Cerebellar nuclear complex (tissue), 1 donor: ENCODE measurements at places on chromosomes 2 and 18.

GRCh38 chr2:149473521-149473920 is 114.1 kb downstream of the MMADHC start:
- DNase-seq: no peak

DNA sequence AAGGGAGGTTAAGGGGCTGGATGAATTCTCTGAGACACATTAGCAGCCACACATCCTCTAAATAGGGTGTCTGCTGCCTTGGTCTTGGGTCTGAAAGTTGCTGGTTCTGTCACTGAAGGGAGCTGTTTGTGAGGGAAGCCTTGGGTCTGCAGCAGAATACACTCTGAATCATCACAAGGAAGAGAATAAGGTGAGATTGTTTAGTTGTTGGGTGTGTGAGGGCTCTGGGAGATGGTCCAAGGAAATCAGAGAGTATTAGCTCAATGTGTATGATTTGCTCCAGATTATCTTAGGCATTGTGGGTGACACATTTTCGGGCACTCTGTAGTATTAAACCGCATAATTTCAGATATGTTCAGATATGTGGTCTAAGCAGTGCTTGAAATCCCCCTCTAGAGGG is 548.5 kb downstream of the SLC4A3 start:
- DNase-seq: no peak

GRCh38 chr2:176540995-176541394 is 271.8 kb downstream of the MTX2 start:
- no peak for DNase-seq

- DNase-seq: no peak
Observed at GRCh38 chr2:23627236-23628009, 242.4 kb downstream of the KLHL29 start.

DNA sequence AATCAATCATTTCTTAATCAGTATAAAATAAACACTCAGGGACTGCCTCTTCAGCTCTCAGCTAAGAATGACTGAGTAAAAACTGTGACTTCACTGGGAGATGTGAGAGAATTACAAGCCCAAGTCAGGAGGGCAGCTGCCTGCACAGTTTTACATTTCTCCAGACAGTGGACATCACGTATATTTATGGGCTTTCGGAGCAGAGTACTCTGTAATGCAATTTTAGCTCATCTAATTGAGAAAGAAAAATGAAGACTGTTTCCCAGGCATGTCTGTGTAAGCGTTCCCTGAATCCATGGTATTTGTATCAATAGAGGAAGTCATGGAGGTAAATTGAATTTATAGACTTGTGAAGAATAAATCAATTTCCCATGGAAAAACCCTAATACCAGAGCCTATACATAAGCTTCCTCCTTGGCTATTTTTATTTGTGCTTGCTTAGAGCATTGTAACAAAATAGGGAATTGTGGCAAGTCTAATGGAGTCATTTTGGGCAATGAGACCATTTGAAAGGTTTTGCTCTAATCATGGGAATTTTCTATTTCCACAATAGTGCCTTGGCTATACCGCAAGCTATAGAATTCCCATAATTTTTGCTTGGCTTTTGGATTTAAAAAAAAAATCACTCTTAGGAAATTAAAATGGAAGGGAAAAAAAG is 87.2 kb downstream of the SLC5A7 start:
- no peak for DNase-seq

GRCh38 chr2:105494683-105495425 is 96.0 kb upstream of the FHL2 start:
- no peak for DNase-seq

GRCh38 chr2:24906466-24906865 is 13.6 kb downstream of the ADCY3 start:
- DNase-seq: no peak

DNA sequence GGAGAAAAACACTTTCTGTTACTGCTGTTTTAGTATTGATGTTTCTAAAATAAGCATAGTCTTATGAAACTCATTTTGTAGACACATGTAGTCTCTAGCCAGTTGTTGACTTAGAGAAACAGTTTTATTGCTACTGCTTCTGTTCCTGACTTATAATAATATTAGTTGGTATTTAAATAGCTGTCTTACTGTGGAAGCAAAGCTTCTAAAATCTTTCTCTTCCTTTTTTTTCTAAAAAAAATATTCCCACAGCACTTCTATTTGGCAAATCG is 121.8 kb downstream of the MTX2 start:
- no peak for DNase-seq

DNA sequence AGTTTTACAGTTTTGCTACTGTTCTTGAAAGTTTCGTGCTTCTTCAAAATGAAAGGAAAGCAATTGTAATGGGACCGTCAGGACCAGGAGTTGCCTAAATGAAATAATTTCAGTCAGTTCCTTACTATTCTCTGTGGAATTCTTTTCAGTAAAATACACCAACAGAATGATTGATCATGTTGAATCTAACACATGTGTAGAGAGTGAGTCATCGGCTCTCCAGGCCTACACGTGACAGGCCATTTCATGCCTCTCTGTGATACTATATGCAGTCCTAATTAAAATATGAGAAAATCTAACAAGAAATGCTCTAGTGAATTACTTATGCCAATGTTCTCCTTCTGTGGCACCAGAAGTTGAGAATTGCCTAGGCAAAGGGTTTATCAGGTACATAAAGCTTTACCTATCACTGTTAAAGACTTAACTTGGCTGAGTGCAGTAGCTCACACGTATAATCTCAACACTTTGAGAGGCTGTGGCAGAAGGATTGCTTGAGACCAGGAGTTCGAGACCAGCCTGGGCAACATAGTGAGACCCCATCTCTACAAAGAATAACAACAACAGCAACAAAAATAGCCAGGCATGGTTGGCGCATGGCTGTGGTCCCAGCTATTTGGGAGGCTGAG is 199.4 kb downstream of the LRRTM1 start:
- DNase-seq: no peak

DNA sequence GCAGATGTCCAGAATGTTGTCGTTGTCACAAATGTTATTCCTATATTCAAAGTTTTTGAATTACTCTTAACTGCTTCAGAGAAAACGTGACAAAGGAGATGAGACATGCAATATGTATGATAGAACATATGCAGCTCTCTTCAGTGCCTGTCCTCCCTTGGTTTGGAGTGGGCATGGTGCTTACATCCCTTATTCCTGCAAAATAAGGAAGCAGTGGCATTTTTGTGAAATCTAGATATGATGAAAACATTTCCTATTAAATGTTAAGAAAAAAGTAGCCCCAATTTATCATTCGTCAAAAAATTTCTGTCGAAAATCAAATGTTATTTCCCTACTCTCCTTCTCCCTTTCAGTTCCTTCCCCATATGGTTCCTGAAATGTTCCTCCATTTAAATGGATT is 457.5 kb upstream of the FANCL start:
- no peak for DNase-seq

- no peak for DNase-seq
Observed at GRCh38 chr18:6866552-6867085, 137.1 kb downstream of the ARHGAP28 start.

DNA sequence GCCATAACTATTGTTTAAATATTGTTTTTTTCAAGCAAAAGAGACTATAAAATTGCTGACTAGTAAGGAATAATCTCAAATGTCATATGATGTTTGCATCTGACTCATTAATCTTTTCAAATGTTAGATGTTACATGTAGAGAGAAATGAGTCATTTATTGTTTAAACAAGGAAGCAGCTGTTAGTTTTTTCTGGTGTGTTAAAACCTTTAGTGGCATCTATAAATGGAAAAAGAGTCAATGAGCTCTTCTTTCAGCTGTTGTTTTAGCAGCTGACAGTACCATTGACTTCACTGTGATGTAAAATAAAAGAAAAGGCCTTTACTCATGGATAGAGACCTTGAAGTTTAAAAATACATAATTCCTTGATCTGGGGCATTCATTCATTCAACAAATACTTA is 1.8 kb upstream of the KLHL41 start:
- DNase-seq: no peak

DNA sequence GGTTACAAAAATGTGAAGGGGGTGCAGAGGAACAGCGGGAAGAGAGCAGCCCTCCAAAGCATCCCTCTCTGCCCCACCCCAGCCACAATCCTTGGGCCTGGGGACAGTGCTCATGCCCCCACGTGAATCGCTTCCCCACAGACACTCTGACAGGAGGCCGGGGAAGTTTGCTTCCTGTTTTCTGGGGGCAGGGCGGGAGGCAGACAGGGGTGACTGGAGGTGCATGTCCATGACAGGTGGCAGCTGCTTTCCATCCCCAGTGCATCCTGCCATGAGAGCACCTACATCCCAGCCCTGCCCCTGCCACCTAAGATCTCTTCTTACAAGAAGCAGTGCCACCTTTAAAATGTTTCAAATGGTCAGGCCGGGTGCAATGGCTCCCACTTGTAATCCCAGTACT is 47.2 kb upstream of the UBE2F start:
- DNase-seq: no peak
